ENCODE measurements at places on chromosomes 13 and 19.

DNA sequence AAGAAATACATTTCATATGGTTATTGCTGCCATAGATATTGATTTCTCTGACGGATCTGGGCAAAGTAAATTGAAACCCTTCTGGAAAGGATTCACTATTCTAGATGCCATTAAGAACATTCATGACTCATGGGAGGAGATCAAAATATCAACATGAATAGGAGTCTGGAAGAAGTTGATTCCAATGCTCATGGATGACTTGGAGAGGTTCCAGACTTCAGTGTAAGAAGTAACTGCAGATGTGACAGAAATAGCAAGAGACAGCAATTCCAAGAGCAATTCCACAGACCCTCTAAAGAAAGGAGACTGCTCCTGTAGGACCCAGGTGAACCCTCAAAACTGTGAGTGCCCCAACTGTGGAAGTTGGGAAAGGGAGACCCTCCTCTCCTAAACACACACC, 30.9 kb upstream of the KCTD12 start:
- no peak for DNase-seq

DNA sequence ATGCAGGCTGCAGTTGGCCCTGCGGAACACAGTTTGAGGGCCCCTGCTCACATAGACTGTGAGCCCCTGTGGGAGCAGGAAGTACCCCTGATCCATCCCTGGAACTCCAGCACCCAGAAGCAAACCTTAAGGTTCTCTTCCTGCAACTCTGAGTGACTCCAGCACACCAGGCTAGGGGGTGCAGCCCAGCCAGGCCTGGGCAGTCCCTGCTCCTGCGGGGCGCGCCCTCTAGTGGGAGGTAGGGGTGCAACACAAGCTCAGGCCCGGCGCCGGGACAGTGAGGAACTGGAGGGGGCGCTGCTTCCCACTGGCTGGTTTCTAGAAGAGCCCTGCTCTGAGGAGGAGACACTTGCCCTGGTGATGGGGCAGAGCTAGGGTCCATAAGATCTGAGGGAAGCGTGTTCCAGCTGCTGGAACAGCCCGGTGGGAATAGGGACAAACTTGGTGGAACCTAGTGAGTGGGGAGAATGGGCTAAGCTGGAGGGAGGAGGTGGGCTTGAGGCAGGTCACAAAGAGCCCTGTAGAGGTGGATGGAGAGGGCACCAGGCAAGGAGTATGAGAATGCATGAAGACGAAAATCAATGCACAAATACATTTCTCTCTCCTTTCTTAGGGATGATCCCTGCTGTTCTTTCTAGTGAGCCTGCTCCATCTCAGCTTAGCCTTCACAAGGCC, 5.0 kb downstream of the ZSCAN5A start:
- DNase-seq = no peak

DNA sequence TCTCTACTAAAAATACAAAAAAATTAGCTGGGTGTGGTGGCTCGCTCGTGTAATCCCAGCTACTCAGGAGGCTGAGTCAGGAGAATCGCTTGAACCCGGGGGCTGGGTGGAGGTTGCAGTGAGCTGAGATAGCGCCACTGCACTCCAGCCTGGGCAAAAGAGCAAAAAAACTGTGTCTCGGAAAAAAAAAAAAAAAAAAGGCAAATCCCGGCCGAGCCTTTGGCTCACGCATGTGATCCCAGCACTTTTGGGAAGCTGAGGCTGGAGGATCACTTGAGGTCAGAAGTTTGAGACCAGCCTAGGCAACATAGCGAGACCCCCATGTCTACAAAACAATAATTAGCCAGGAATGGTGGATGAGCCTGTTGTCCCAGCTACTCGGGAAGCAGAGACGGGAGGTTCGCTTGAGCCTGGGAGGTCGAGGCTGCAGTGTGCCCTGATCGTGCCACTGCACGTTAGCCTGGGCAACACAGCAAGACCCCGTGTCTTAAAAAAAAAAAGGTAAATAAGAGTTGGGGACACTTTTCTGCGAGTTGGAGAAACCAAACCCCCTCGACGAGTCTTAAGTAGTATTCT, 574 bp upstream of the GPX4 start:
- DNase-seq = no peak

DNA sequence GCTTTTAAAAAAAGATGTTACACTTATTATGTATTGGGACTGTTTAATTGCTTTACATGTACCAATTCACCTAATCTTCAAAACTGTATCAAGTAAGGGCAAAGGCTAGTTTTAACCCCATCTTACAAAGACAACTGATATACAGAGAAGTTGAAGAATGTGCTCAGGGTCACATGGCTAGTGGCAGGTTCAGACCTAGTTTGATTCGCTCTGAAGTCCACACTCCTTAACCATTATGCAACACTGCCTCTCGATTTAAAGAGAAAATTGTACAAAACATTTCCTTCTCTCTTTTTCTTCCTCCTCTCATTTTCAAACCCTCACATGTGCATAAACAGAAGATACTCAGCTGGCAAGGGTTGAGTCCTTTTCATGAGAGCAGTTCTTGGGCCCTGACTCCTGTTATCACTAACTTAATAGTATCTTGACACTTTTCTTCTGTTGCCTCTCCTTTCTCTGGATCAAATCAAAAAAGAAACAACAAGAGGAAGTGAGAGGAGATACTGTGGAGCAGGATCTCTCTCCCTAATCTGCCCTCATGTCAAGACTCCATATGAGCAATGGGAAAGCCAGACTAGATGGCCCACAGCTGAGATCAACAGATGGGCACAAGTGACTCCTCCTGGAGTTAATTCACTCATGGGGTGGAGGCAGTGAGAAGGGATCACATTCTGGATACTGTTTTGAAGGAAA, 19.0 kb upstream of the N4BP2L1 start:
- DNase-seq = no peak

GRCh38 chr19:1747285-1748114, 5.8 kb upstream of the ONECUT3 start:
- peak; percentile 26 for DNase-seq

Measured in activated T-helper 1 cell treated with Interleukin-2 at 50 U/mL for 16 hours (primary cell).